Activated T-helper 9 cell treated with anti-CD3 and anti-CD28 coated beads, Interleukin-2, amount 50 U/mL, for 16 hours (primary cell): ENCODE measurements at places on chromosomes 1 and 21.

GRCh38 chr21:40634141-40634540, 212.8 kb downstream of the DSCAM start:
- DNase-seq = no peak

- no peak for DNase-seq
Observed at GRCh38 chr21:26282058-26282457, 111.5 kb upstream of the APP start.

DNA sequence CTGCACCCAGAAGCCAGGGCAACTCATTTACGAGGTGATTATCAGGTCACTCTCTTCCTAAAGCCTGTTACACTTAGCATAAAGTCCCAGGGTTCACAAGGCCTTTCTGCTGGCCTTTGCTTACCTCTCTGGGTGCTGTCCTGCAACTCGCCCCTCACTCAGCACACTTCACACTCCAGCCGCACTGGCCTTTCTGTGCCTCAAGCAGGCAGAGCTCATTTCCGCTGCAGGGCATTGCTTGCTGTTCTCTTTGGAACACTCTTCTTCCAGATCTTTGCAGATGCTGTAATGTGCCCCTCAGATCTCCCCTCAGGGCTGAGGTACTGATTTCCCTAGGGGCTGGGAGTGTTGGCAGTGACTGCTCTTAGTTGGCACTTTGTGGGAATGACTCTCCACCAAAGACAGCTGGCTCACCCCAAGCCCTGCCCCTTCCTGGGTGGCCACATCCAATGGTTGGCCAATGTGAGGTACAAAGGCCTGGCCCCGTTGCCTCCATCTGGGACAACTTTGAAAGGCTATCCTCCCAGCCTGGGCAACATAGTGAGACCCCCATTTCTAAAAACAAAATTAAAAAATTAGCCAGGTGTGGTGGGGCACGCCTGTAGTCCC, 50.8 kb upstream of the SSBP3 start:
- DNase-seq = no peak

GRCh38 chr1:173682184-173682583, 12.5 kb upstream of the ANKRD45 start:
- DNase-seq = no peak

DNA sequence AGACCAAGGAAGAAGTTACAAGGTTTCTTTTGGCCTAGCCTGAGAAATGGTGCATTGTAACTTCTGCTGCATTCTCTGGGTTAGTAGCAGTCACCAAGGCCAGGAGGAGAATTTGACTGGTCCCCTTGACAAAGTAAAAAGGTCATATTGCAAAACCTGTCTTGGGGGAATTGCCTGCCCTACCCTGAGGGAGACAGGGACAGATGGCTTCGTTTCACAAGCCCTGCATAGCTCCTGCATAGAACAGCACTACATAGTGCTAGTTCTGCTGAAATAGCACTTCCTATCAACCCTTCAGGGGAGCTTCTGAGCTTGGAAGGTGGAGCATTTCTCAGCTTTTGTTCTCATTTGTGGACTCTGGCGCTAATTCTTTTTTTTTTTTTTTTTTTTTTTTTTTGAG, 20.4 kb upstream of the AK2 start:
- no peak for DNase-seq

GRCh38 chr1:30816211-30817076, 58.9 kb upstream of the LAPTM5 start:
- no peak for DNase-seq
